ENCODE measurements at places on chromosomes 6 and 20.

- DNase-seq = no peak
Observed at GRCh38 chr6:10682355-10682988, 11.9 kb downstream of the C6orf52 start.

DNA sequence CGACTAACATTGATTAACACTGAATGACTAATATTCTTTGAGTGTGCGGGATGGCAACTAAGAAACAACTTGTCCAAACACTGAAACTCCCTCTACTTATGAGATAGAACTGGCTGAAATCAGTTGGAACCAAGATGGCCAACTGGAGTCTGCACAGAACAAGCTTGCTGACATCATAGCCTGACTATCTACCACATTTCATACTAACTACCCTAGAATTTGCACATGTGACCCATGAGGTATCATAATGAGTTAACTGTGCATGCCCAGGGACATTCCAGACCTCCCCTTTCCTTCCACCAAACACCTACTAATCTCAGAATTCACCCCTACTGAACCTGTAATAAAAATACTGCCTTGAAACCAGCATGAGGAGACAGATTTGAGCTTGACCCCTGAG lies 43.2 kb downstream of the PHIP start:
- no peak for DNase-seq

DNA sequence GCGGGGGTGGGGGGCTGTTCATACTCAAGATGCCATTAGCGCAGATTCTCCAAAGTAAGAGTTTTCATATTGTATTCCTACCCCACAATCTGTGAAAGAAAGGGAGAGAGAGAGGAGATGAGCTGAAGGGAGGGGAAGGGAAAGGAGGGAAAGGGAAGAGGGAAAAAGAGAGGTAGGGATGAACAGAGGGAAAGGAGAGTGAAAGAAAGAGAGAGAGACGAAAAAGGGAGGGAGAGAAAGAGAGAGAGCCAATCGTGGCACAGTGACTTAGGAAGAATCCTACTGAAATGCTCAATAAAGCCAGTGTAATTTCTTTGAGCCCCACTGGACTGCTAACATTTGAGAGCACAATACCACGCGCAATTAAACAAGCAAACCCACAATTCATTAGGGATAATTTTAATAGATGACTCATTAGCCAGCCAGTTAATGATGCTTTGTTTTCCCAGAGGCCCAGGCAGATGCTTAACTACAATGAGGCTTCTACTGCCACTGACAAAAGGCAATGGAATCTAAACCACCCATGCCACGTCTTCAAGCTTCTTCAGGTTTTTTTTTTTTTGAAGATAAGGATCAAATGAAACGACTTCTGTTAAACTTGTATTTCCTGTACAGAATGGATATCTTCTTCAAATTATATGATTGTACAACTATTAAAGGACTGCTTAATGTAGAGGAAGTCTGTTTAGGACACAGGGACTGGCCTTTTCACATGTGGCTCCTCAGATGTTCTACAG lies 306.8 kb downstream of the FOXC1 start:
- DNase-seq = no peak

DNA sequence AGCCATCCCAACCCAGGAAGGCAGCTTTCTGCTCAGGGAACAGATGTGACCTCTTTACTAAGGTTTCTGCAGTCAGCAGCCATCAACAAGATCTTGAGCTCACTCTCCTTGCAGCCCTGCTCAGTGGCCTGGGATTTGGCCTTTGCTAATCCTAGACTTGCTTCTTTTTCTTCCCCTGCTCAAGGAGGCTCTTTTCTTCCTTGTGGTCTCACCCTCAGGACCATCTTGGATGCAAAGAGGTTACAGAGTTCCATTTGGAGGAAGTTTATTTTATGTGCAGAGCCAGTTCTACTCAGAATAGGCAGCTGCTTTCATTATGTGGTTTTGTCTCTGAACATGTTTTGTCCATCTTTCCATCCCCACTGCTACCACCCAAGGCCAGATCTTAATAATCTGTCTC lies 49.3 kb downstream of the RALY start:
- DNase-seq = no peak

- no peak for DNase-seq
Observed at GRCh38 chr20:10250902-10251301, 32.3 kb downstream of the SNAP25 start.

DNA sequence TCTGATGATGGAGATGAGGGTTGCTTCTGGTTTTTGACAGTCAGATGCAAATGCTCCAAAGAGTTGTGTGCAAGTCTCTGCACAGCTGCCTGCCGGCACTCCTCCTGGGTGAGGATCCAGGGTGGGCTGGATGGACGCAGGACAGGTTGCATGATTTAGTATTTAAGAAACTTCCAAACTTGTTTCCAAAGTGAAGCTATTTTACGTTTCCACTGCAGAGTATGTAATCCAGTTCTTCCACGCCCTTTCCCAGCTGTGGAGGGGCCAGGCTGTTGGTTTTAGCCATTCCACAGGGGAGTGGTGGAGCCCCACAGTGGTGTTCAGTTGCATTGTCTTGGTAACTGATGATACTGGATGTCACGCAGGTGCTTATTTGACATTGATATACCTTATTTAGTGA lies 157.3 kb downstream of the THBS2 start:
- DNase-seq = no peak

DNA sequence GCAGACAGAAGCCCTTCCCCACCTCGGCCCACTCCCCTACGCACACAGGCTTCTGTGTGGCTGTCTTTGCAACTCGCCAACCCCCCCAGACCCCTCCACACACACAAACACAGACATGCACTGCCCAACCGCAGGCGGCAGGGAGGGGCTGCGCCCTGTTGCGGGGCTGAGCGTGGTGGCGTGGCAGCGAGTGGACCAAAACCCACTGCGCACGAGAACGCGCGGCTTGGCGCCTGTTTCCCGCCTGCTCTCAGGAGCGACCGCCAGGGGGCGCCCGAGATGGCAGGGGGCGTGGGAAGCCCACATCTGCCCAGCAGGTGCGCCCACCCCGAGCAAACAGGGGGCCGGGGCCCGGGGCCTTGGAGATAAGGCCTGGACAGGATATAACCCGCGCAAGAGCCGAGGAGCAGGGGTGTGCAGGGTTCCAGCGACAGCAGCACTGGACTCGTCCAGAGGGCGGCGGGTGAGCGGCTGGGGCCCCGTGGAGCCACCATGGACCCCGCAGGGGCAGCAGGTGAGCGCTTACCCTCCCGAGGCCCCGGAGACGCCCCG lies at the start of gene RBPJL:
TSS of gene RBPJL (plus strand) at position 410 of the 552 bp plus-strand sequence. CDS start at position 493, 83 bp downstream.
- DNase-seq = no peak

DNA sequence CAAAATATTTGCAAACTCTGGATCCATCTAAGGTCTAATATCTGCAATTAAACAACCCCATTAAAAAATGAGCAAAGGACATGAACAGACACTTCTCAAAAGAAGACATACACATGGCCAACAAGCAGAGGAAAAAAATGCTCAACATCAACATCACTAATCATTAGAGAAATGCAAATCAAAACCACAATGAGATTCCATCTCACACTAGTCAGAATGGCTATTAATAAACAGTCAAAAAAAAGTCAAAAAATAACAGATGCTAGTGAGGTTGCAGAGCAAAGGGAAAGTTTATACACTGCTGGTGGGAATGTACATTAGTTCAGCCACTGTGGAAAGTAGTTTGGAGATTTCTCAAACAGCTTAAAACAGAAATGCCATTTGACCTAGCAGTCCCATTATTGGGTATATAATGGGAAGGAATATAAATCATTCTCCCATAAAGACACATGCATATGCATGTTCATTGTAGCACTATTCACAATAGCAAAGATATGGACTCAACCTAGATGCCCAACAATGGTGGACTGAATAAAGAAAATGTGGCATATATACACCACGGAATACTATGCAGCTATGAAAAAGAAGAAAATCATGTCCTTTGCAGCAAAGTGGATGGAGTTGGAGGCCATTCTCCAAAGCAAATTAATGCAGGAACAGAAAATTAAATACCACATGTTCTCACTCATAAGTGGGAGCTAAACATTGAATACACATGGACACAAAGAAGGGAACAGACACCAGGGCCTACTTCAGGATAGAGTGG lies 9.1 kb downstream of the ZNFX1 start:
- DNase-seq = no peak

DNA sequence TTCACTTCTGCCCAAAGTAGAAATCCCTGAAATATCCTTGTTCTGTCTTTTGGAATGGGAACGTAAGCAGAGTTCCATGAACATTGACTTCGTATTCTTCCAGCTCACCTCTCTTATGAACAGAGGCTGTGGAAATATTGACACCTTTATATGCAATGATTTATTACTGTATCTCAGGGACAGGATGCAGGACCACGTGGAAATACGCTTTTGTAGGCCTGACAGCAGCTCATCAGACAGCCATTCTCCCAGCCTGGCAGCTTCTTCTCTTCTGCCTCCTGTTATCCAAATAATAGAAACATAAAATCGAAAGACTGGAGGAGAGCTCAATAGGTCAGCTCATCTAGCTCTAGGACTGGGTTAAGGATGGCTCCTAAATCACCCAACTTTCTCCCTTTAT lies 106.2 kb upstream of the DTNBP1 start:
- no peak for DNase-seq

DNA sequence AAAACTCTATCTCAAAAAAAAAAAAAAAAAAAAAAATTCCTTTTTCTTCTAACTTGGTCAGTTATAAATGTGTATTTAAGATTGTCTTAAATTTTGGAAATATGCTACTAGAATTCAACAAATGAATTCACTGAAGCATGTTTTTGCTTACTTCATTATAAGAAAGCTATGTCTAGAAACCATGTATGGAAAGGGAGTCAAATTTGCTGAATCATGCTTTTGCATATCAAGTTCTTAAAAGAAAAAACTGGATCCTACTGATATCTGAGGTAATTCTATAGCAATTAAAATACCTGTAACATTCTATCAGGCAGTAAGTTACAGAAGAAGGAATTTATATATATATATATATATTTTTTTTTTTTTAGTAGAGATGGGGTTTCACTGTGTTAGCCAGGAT lies 27.7 kb downstream of the AKIRIN2 start:
- no peak for DNase-seq

- DNase-seq = no peak
Observed at GRCh38 chr20:15702161-15702560, 871.1 kb downstream of the KIF16B start.

GRCh38 chr6:48844696-48845095 lies 618.4 kb downstream of the MMUT start:
- DNase-seq = no peak

DNA sequence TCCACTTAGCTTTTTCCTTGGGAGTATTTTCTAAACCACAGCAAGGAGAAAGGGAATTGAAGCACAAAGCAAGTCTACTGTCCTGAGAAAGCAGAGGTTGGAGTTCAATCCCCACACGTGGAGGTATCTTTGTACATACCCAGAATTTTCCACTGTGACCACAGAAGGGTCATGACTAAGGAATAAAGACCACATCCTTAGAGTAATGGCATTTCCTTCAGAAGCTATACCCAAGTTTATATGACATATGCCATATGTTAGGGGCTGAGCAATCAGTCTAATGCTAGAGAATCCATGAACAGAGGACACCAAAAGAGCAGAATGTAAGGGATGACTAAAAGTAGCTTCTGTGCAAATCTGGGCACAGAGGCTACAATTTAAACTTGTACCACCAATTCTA lies 46.4 kb downstream of the ATG5 start:
- no peak for DNase-seq

DNA sequence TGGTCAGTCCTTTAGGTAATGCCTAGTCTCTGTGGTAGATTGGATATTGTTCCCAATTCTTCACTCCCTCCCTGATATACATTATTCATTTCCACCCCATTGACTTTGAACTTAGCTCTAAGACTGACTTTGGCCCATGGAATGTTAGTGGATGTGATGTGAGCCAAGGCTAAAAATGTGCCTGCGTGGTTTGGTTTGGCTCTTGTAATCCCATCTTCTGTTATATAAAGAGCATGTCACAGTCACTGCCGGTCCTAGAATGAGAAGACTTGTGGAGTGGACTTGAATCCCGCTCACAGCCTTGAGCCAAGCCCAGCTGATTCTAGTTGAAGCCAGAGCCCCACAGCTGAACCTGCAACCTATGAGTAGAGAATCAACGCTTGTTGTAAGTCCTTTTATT lies 23.6 kb upstream of the DNAAF9 start:
- no peak for DNase-seq

- peak; percentile 17 for DNase-seq
Observed at GRCh38 chr20:59413326-59413865, 113.0 kb downstream of the EDN3 start.

DNA sequence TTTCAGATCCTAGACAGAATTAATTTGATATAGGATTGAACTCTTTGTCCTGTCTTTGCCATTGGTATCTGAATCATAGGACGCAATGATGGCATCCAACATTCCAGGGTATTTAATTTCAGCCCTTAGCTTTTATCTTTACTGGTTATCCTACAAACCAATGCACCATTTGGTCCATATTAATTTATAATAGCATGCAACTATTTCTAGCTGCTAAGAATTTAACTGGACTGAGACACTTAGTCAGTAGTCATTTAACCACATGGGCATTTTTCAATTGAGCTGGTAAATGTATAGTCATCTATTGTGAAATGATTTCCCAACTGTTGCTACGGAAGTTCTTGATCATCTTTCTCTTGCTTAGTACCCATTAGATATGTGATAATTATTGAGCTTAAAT lies 141.1 kb downstream of the CD164 start:
- DNase-seq = no peak

DNA sequence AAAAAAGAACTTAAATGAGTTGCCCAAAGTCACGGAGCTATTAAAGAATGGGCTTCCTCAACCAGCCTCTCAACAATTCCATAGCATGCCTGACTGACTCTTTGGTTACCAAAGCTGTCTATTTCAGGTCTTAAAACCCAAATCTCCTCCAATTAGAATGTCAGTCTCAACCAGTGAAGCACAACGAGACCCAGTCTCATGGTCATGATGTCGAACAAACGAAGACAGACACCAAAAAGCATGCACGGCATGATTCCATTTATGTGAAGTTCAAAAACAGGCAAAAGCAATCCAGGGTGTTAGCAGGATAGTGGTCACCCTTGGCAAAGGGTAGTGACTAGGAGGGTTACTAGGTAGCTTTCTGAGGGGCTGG lies 16.3 kb upstream of the PTPN1 start:
- no peak for DNase-seq

DNA sequence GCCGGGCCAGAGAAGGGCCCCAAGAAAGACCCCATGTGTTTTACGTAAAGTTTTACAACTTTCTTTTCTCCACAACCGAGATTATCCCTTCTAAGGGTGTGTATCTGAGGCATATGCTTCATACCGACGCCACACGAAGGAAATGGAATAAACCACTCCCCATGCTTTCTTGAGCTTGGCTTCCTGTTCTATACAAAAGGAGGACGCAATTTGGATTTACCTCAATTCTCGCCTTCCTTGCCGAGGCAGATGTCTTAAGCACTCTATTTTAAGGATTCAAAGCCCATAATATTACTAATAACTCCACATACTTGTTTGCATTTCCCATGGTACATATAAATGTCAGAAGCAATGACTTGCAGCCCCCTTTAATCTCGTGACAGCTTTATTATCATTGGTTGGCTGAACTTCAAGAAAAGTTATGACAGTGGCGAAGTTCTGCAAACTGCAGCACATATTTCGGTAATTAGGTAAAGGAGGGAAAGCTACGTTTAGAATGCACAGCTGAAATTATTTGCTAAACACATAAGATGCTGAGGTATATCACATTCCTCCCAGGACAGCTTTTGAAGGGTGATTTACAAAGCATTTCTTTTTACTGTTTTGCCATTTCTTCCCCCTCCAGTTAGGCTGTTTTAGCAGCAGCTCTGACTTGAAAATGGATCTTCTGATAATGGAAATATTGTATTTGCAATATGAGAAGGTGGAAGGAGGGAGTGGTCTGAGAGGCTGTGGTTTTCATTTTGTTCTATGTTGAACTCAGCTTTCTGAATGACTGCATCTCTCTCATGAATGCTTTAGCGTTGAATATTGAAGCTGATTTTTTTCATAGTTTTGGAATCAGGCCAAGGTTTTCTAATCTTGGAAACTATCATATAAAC lies 330.5 kb downstream of the EPHA7 start:
- DNase-seq = peak; percentile 51

Measured in NCI-H2171 treated with DMSO at 0.1 percent for 48 hours (cell line).